ENCODE measurements at places on chromosomes 13 and 19.
A peak's percentile ranks its signal among the peaks of the same experiment; 100 is the strongest.

GRCh38 chr19:47157431-47158321 lies 27.0 kb downstream of the SAE1 start:
- peak; percentile 44 for DNase-seq

DNA sequence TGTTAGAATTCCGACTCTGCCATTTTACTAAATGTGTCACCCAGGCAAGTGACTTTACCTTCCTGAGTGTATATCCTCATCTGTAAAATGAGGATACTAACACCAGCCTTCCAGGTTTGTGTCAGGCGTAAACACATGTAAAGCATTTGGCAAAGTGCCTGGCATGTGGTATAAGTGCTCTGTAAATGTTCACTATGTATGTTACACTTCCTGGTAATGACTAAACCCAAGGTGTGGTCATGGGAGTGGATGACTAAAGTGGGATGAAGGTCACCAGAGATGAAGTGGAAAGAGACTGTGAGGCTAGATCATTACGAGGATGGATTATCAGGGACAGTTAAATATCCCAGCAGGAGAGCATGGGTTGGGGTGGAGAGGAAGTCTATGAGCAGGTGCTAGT lies 25.6 kb downstream of the DEDD2 start:
- no peak for DNase-seq

DNA sequence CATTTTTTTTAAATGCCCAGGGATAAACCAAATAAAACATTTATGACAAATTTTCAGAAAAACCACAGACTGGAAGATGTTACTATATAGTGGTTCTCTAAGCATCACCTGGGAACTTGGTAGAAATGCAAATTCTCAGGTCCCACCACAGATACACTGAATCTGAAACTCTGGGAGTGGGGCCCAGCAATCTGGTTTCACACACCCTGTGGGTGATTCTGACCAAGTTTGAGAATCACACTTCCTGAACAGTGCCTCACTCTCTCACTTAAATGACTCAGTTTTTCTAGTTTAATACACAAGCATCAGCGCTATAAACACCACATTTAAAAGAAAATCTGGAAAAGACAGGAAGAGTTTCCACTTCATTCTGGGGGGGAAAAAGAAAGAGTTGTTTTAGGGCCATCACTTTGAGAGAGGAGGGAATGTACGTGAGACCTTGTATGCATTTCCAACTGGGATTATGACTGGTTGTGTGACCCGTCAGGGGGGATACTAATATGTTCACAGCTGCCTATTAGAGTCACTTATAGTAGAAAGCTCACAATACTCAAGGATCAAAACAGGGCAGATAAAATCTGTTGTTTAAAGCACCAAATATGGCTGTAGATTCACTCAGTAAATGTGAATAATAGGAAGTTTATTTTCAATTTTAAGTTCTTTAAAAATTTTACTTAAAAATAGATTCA lies 567.7 kb downstream of the GPC6 start:
- DNase-seq, result peak; percentile 0

- no peak for DNase-seq
These were observed 33.7 kb downstream of the INTS6 start for GRCh38 chr13:51419001-51419636.

GRCh38 chr13:19161308-19161707 lies 20.3 kb downstream of the TUBA3C start:
- no peak for DNase-seq

DNA sequence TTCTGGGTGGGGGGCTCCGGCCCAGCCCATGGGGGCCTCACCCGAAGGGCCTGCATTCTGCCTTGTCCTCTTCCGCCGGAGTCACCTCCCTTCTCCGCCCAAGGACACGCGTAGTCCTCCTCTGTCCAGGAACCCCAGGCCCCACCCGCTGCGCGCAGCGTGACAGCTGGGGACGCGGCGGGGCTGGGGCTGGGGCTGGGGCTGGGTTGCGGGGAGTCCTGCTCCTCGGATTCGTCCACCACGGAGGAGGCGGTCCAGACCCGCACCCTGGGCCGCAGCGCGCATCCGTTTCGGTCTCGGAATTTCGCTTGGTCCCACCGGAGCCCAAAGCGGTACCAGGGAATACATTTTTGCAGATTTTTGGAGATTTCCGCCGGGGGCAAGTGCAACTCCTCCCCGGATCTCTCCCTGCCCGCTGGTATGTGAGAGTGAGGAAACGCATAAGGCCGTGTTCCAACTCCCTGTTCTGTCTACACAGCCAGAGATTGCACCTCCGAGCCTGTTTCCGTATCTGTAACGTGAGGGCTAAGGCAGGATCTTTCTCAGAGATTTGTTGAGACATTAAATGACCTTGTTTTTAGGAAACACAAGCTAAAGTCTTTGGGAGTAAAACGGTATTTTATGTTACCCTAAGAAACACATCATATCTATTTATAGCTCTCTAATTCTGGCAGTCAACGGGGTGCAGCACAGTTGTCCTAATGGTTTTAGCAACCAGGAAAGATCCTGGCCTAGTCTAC lies at the start of gene COX7A1:
Gene COX7A1, minus strand, starts transcription at position 96 of the 740 bp plus-strand sequence. Its CDS starts 40 bp downstream, at position 56.
- DNase-seq, result no peak

DNA sequence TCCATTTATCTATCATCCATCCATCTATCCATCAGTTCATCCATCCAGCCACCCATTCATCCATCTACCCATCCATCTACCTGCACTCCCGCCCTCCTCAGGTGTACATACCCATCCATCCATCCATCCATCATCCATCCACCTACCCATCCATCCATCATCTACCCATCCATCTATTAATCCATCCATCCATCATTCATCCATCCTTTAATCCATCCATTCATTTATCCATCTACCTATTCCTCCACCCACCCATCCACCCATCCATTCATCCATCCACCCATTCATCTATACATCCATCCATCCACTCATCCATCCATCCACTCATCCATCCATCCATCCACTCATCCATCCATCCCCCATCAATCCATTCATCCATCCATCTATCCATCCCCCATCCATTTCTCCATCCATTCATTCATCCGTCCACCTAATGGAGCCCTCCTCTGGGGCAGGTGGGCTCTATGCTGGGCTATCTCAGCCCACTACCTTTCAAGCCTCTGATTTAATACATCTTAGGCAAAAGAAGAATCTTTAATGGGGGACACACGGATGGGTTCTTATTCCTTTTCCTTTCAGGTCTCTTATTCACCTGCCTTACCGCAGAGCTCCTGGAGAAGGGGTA lies 178.9 kb downstream of the URI1 start:
- no peak for DNase-seq

- no peak for DNase-seq
These were observed at the start of gene CCL25 for GRCh38 chr19:8052464-8052859. TSS of gene CCL25 (plus strand) at chr19:8052760. CDS start at chr19:8053050, 290 bp downstream.

- DNase-seq, result no peak
These were observed 13.5 kb upstream of the PDCD5 start for GRCh38 chr19:32567486-32567885.

DNA sequence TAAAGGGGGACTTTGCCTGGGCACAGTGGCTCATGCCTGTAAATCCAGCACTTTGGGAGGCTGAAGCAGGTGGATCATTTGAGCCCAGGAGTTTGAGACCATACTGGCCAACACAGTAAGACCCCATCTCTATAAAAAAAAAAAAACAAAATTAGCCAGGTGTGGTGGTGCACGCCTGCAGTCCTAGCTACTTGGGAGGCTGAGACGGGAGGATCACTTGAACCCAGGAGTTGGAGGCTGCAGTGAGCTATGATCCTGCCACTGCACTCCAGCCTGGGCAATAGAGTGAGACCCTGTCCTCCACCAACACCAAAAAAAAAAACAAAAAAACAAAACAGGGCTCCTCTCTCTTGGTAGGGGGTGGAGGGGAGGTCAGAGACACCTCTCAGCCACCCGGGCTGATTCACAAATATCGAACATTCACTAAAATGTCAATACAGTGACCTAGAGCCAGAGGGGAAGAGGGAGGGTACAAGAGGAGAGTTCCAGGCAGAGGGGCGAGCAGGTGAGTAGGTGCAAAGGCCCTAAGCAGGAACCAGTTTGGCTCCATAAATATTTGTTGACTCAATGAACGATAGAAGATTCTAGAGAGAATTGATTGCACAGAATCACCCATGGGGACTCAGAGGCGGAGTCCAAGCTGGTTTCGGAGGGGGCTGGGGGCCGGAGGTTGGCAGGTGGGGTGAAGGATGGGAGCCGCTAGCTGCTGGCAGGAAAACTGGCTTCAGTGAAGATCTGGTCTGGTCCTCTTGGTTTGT lies 1.0 kb upstream of the CREB3L3 start:
- DNase-seq, result no peak
